ENCODE measurements at places on chromosomes 5 and 9.
A peak's percentile ranks its signal among the peaks of the same experiment; 100 is the strongest.

- peak; percentile 51 for DNase-seq
Measured at GRCh38 chr5:100904259-100904861, 1.3 kb upstream of the ST8SIA4 start.

- no peak for DNase-seq
Measured at GRCh38 chr9:134802216-134802795, 78.3 kb upstream of the FCN2 start.

- no peak for DNase-seq
Measured at GRCh38 chr5:38190111-38190510, 68.2 kb upstream of the EGFLAM start.

GRCh38 chr5:179792612-179793467, 946 bp upstream of the LTC4S start:
- no peak for DNase-seq

- no peak for DNase-seq
Measured at GRCh38 chr9:15513335-15513734, 2.6 kb upstream of the PSIP1 start.

DNA sequence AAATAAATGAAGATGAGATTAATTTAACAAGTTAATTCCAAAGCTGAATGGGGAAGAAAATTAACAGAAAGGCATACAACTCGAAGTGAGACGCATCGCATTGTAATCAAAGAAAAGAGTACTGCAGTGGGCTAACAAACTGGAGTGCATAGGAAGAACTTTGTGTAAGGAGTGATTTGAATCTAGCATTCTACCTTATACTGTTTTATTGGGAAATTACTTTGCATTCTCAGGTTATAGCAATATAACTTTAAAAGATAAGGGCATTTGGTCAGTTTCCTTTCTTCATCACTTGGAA, 124.5 kb upstream of the TLE4 start:
- DNase-seq = no peak

GRCh38 chr5:125298258-125298657, 551.8 kb upstream of the ZNF608 start:
- no peak for DNase-seq

- no peak for DNase-seq
Measured at GRCh38 chr9:22029231-22029630, 20.1 kb upstream of the CDKN2B start.

DNA sequence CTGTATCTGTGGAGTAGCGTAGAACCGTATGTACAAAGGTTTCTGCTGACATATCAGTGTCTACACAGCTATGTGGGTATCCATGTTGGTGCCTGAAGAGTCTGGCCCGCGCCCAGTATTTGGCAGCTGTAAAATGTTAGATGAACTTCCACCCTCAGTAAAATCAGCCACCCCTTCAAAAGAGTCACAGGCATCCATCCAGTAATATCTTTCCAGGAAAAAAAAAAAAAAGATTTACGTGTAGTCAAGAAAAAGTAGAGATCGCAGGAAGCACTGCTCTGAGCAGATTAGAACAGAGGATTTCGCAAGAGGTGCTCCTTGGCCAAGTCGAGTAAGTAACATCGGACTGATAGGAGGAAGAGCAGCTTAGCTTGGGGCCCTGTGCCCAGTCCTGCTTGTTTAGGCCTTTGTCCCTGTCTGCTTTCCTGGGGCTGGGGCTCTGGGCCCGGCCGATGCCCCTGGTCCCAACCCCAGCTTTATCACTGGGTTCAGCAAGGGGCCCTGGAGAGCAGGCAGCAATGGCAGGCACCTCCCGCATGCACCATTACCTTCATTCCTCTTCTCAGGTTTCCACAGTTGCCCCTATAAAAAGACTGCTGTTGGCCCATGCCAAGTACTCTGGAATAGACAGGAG, 21.2 kb downstream of the DAPK1 start:
- no peak for DNase-seq

DNA sequence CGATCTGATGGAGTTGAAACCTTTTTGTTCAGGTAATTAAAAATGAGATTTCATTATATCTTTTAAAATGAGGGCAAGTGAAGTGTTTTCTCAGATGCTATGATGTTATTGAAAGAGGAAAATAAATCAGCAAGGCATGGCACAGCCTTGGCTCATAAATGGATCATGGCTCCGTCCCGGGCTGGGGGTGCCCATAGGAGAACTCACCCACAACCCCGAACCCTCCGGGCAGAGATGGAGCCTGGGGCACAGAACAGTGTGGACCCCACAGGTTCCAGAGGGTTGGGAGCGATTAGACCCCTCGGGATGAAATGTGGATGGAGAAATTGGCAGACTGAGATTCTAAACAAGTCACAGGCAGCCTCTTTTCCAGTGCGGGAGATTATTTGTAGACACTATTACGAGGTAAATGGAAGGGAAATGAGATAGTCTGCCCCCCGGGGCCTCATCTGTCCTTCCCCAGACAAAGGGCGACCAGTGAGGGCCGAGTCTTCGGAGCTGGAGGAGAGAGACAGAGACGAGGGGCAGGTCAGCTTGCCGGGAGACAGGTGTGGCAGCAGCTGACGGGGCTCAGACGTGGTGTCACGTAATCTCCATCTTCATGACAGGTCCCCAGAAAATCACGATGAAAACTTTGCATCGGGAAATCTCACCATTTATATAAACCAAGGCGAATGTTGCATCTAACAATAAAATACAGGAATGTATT, 33.7 kb downstream of the NDUFS6 start:
- peak; percentile 39 for DNase-seq

DNA sequence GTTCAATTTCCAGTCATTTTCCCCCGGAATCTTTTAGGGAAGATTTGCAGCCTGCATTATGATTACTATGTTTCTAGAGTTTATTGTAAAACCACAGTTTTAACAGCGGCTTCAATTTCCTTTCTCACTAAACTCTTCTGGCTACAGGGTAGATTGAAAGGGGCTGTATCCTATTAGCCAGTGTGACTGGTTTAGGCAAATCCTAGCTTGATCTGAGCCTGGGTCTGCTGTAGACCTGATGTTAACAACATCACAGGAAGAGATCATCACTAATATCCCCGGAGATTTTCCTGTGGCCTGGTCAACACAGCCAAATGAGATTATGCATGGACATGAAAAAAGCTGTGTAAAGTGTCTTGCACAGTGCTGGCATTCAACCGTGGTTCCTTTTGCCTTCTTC, 33.4 kb downstream of the STOM start:
- no peak for DNase-seq

GRCh38 chr5:134873494-134873893, 677 bp upstream of the TXNDC15 start:
- no peak for DNase-seq

DNA sequence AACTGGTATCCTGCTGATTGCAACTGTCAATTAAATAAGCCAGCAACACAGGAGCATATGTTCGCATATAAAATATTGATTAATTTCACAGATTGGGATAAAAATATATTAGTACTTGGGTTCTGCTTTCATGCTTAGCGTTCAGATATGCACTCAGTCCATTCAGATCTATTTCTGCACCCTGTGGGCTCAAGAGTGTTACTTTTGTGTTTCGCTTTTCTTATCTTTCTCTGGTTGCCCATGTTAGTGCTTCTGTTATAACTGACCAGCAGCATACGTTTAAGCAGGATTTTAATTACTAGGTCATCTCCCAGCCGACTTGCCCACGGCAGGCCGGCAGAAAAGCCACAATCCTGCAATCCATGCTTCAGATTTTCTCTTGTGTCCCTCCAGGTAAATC, 289.1 kb downstream of the EBF1 start:
- DNase-seq = no peak

GRCh38 chr5:54309691-54310432, 511 bp downstream of the ARL15 start:
- DNase-seq = no peak

DNA sequence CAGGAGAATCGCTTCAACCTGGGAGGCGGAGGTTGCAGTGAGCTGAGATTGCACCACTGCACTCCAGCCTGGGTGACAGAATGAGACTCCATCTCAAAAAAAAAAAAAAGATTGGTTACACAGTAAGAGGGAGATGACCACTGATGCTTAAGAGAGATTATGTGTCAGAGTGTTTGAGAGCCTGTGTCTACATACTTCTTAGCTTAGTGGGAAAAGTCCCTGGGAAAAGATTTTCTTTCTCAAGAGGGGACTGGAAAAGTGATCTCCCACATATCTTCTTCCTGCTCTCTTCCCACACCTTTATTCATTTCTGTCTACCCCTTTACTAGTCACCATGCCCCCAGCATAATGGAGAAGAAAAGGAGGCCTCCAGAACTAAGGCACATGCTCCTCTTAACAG, 55.2 kb downstream of the MCTP1 start:
- no peak for DNase-seq

DNA sequence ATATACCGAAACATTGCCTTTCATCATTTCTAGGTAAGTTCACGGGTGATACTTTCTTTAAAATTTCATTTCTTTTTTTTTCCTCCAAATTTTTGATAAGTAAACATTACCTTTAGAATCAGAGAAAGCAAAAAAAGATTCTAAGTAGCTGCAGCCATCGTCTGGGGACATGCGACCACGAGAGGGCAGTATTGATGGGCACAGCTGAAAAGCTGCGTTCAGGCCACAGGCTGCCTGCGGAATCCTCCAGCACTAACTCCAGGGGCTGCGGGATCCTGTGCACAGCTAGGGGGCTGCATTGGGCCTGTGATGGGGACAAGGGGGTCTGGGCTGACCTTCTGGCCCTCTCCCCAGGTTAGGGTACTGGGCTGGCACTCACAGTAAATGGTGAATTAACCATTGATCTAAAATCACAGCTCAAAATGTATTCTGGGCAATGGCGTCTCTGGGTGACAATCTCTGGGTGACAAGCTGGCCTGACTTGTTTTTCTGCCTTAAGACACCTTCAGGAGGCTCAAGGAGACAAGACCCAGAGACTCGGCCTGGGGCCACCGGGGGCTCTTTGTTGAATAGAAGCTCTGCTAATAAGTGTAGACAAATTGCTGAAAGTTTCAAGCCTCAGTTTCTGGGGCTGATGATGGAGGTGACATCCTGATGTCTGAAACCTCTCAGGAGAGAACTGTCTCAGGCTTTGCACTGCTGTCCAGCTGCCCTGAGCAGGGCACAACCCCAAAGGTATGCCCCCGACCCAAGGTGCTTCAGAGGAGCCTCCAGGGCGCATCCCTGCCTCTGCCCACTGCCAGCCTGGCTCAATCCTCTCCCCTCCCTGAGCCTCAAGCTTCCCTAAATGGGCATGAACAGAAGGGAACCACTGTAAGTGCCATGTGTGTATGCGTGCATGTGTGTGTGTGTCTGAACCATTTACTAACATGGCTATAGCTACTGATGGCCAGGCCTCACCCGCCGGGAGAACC, 44.3 kb upstream of the SARDH start:
- DNase-seq = peak; percentile 89

- DNase-seq = no peak
Measured at GRCh38 chr5:102138243-102138653, 157.8 kb downstream of the SLCO4C1 start.

DNA sequence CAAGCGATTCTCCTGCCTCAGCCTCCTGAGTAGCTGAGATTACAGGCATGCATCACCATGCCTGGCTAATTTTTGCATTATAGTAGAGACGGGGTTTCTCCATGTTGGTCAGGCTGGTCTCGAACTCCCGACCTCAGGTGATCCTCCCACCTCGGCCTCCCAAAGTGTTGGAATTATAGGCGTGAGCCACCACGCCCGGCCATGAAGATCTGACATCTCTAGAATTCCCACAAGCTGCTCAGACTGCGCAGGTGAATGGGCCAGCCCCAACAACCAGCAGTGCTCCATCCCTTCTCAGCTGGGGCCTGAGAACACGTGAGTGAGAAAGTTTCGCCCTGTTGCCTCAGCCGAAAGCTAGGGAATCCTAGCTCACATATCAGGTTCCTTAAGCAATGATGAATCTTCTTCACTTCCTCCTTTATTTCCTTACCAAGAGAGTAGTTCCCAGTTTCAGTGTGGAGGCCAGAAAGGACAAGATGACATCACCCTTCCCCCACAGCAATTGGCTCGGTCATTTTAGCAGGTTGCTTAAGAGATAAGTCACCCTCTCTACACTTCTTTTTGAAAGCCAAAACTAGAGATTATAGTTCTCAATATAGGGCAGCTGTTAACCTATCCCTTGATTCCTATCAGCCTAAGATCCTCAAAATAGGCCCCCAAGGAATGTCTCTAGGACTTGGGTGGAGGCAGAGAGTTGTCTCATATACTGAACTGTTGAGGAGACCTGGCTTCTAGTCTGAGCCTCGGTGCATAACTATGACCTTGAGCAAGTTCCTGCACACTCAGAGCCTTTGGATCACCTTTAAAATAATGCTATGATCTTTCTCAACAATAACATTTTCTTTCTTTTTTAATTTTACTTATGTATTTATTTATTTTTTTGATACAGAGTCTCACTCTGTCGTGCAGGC, 23.9 kb upstream of the PPP2CA start:
- no peak for DNase-seq

- DNase-seq = no peak
Measured at GRCh38 chr9:81499594-81499993, 189.8 kb downstream of the TLE1 start.

GRCh38 chr5:60535198-60535597, 164.8 kb downstream of the DEPDC1B start:
- DNase-seq = no peak

GRCh38 chr9:21559402-21560280, 77.5 kb upstream of the IFNE start:
- DNase-seq = peak; percentile 70

DNA sequence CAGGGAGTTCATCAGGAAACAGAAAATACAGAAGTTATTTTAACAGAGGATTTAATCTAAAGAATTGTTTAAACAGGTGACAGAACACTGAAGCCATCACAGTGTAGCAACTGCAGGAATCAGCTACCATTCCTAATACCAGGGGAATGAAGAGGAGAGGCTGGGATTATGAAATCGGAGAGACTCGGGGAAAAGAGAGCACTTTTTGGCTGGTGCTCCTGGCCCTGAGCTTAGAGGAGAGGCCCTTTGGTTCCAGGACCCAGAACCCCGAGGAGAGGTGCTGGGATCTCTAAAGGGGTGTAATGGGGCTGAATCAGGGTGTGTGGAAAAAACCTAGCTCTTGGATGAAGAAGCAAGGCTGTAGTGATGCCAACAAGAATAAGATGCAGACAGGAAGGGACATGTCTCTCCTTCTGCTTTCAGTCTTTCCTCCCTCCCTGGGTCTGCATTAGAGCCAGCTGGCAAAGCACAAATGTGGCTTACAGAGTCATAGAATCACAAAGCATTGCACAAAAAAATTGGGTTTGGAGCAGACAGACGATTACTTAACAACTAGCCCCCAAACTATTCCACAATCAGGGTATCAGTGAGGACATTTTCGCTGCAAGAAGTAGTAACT, 11.6 kb upstream of the SFXN1 start:
- peak; percentile 33 for DNase-seq
